ENCODE measurements at places on chromosomes 7 and 10. TPM values are rescaled to one million over a fixed set of nuclear protein-coding genes. Genes with fewer than 3 reads are reported as not detected.

DNA sequence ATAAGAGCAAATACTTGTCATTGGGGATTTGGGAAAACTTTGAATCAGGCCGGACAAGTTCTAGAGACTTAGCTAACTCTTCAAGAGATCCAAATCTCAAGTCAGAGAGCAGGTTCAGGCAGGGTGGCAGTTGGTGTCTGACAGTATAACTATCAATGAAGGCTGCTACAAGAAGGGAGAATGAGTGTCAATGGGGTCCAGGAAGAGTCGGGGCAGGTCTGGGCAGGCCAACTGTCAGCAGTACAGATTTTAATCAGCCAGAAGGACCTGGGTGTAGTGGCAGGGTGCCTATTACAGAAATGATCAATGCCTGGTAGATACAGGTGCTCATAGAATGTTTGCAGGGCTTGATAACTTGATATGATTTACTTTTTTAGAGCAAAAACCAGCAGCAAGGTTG, 751.1 kb downstream of the GRM8 start:
- DNase-seq, result no peak

- DNase-seq, result no peak
Observed at GRCh38 chr7:150357270-150357669, 11.4 kb upstream of the REPIN1 start.

TBX20 gene
- 1.1 TPM for total RNA-seq

GIMAP7 gene
- total RNA-seq, result not detected

DNA sequence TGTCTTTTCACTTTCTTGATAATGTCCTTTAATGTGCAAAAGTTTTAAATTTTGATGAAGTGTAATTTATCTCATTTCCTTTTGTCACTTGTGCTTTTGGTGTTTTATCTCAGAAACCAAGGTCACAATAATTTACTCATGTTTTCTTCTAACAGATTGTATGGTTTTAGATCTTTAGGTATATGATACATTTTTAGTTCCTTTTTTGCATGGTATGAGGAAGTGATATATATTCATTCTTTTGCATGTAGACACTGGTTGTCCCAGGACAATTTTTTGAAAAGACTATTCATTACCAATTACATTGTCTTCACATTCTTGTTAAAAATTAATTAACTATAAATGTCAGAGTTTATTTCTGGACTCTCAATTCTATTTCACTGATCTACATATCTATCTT, 39.8 kb upstream of the GPR22 start:
- no peak for DNase-seq

GRCh38 chr10:79383974-79384606, 36.8 kb downstream of the PPIF start:
- no peak for DNase-seq

DNA sequence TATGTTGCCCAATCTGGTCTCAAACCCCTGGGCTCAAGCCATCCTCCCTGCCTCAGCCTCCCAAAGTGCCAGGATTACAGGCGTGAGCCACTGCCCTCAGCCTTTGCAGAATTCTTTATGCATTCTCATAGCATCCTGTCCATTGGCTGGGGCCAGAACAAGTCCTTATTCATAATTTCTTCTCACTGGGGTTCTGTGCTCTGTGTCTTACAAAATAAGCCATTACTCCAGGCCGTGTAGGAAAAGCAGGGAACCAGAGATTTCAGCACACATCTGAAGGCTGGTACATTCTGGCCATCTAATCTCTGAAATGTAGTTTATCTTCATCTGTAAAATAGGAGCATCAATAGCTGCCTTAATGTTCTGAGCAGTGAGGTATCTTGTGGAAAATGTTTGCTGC, 10.3 kb upstream of the OCM start:
- DNase-seq, result no peak

DNA sequence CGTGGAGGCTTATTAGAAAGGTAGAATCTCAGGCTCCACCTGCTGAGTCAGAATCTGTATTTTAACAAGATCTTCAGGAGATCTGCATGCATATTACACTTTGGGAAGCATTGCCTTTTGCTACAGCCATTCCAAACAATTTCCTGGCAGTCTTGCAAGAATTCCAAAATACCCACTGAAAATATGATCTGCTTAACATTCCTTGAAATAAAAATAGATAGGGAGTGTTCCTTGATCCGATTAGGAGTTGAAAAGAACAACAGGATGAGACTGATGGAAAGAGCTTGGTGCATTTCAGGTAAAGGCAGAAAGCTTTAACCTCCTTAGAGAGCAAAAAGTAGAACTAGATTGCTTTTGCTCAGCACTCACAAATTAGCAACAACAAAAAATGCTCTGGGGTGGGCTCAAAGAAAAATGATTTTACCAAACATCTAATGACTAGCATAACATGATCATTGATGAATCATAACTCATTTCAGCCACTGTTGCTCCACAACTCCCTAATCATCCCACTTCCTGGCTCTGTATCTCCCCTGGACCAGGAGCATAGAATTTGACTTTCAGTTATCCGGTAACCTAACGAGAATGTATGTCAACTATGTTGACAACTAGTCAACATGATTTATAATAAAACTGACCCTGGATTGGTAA, 115.2 kb downstream of the RNLS start:
- no peak for DNase-seq

DNA sequence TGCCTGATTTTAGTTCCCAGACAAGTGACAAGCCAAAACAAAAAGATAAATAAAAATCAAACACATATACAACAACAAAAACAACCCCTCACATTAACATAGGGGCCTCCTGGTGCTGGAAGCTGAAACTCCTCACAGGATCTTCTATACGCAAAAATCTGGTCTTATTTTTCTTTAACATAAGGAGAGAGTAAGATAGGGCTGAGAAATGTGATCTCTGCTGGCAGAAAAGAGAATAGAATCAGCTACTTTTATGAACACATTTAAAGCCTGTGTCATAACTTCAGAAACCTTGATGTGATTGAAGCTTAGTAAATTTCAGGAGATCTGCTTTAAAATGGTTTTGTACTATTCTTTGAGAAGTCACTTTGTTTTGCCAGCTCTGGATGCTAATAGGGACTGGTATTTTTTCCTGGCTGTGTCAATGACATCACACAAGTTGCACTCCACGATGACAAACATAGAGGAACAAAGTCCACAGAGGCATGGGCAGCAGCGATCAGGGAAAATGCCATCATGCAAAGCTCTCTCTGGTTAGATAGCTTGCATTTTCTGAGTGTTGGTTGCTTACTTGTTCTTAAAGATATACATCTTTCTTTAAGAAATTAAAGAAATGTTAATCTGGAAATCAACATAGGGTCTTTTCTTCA, 176.6 kb upstream of the SP4 start:
- peak; percentile 4 for DNase-seq

DNA sequence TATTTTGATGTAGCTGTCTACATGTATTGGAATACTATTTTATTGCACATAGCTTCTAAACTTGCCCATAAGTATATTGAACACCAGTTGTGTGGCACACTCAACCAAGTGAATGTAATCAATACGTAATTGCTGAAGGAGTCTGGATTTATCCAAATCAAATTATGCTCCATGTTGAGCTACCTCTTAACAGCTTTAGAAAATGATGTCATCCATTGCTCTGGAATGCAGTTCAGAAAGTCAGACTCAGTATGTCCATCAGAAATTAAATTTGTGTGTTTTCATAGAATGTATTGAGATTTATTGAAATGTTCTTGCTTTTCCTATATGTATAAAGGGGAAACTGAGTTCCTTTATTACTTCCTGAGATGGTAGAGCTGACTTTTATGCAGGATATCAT, 25.0 kb upstream of the CCAR1 start:
- DNase-seq, result no peak

GRCh38 chr7:105002-105401, 87.4 kb upstream of the FAM20C start:
- DNase-seq, result peak; percentile 63

FAM171A1 gene
- 10.4 TPM for total RNA-seq

All from PC-3 (cell line).